ENCODE measurements at places on chromosomes 7 and 10.
A peak's percentile ranks its signal among the peaks of the same experiment; 100 is the strongest.

DNA sequence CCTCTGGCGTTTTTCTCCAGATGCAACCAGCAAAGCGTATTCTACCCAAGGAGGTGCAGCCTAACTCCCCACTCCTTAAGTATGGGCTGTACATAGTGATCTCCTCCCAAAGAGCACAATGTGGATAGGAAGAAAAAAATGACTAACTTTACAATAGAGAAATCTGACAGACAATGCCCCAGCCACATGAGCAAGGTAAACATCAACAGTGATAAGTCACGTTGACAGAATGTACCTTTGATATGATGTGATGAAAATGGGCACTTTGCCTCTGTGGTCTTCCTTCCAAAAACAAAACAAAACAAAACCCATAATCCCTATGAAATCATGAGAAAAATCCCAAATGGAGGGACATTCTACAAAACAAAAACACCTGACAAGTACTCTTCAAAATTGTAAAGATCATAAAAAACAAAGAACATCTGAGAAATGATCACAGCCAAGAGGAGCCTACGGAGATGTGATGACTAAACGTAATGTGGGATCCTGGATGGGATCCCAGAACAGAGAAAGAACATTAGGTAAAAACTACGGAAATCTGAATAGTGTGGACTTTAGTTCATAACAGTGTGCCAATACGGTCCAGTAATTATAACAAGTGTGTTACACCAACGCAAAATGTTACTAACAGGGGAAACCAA lies 50.6 kb downstream of the ABLIM1 start:
- no peak for DNase-seq

- no peak for DNase-seq
These were observed 631.4 kb upstream of the POT1 start for GRCh38 chr7:125561006-125561405.

DNA sequence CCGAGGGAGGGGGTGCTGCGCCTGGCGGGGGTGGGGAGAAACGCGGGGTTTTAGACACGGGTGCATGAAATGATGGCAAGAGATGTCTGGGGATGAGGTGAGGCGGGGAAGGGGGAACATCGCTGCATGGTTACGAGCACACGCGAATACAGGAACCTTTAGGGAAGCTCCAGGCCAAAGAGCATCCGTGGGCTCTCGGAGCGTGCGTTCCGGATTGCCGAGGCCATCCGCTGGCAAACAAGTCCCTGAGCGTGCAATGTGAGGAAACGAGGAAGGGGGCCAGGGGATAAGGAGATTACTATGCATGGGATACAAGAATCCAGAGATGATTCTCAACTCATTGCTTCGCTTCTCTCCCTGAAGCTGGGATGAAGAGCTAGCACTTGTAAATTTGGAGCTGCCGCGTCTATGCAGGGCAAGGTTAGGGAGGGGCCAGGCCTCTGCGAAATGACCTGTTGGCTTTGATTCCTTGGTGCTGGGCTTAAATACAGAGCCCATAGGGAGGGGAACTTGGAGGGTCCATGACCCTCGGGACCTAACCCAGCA lies 520 bp upstream of the WNT2 start:
- no peak for DNase-seq

DNA sequence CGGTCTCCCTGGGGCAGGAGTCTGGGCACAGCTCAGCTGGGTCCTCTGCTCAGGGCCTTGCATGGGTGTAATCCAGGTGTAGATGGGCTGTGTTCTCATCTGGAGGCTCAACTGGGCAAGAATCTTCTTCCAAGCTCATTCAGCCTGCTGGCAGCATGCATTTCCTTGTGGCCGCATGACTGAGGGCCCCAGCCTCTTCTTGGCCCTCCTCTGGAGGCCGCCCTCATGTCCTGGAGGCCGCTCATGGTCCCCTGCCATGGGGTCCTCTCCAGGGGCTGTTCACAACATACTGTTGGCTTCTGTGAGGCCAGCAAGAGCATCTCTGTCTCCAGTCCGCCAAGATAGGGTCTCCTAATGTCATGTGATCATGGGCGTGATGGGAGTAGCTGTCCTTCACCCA lies 437.5 kb upstream of the FOXK1 start:
- DNase-seq: no peak

GRCh38 chr7:81638198-81638597 lies 131.6 kb downstream of the HGF start:
- no peak for DNase-seq

- no peak for DNase-seq
These were observed 106.8 kb downstream of the MBL2 start for GRCh38 chr10:52665821-52666220.

DNA sequence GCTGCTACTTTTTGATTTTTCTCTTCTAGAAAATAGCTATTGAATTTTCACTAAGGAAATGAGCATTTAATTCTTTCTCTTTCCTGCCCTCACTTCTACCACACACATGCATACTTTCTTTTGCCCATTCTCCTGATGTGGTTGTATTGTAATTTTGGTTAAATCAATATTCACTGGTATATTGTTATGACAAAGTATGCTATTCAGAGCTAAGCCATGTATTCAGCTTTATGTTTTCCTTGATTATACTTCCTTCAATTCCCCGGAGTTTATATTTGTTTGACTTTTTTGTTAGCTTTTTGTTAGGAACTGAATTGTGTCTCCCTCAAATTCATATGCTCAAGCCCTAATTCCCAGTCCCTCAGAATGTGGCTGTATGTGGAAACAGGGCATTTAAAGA lies 24.0 kb downstream of the LRRC72 start:
- no peak for DNase-seq

DNA sequence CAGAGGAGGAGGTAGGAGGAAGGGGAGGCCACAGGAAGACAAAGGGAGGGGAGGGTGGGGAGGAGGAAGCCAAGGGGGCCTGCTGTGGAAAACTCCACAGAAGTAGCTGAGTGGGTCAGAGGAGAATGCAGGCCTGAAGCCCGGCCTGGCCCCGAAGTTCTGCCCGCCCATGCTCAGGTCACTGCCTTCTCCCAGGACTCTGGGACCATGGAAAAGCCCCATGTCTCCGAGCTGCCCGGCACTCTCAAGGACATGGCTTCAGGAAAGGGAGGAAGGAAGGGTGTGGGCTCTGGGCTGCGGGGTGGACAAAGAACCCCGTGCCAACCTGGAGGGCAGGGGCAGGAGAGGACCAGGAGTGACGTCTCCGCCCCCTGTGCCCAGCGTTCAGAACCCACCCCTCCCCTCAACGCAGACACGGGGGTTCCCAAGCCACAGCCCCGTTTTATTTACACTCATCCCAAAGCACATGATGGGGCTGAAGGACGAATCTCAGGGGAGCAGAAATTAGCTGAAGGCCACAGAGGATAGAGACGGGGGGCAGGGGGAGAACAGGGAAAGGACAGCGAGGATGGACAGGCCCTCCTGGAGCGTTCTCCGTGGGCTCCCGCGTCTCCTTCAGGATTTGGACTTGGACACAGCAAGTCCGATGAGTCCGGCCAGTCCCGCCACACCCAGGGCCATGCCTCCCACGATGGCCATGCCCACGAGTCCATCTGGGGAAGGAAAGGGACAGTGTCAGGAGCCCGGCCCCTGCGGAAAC lies 1.8 kb upstream of the CLDN15 start:
- no peak for DNase-seq

GRCh38 chr10:74823791-74824183 lies 2.6 kb upstream of the KAT6B start:
- DNase-seq: no peak

DNA sequence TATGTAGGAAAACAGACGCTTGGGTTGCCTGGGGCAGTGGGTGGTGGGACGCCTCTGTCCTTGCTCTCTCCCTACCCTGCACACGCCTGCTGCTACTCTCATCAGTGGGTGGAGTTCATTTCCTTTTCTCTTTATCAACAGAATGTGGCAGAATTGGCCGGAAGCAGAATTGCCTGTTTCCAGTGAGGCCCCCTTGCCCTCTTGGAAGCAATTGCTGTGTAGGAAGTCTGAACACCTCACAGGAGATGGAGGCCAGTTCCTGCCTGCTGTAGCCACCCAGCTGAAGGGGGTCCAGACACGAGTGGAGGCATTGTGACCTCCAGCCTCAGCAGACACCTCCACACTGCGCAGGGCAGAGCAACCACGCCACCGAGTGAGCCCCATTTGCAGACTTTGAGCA lies 331.6 kb upstream of the ZNF32 start:
- no peak for DNase-seq

GRCh38 chr10:92242910-92243671 lies 47.8 kb downstream of the CPEB3 start:
- peak; percentile 67 for DNase-seq

- no peak for DNase-seq
These were observed 76.6 kb upstream of the PFKP start for GRCh38 chr10:2990764-2991163.

- no peak for DNase-seq
These were observed 236.6 kb downstream of the CDK14 start for GRCh38 chr7:90832726-90833125.

- DNase-seq: no peak
These were observed 28.0 kb upstream of the GNAI1 start for GRCh38 chr7:80106498-80107113.

DNA sequence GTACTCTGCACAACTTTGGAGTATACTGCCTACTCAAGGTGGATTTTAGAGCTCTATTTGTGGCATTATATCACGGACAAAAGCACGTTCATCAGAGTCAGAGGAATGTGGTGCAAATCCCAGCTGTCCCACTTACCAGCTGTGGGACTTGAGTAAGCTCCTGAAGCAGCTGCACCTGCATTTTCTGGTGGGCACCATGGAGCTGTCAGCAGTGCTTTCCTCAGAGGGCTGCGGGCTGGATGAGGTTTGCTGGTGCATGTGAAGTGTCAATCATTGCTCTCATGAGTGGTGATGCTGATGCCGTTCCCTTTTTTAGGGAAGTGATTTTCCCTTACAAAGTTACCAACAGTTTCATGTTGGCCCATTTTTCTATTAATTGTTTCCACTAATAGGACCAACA lies 53.4 kb downstream of the EGFR start:
- no peak for DNase-seq

- DNase-seq: no peak
These were observed 284.3 kb downstream of the SORCS3 start for GRCh38 chr10:104925232-104925851.

- DNase-seq: no peak
These were observed 5.7 kb downstream of the LDB3 start for GRCh38 chr10:86673827-86674581.

- DNase-seq: no peak
These were observed 80.8 kb upstream of the KLF14 start for GRCh38 chr7:130814778-130815335.

DNA sequence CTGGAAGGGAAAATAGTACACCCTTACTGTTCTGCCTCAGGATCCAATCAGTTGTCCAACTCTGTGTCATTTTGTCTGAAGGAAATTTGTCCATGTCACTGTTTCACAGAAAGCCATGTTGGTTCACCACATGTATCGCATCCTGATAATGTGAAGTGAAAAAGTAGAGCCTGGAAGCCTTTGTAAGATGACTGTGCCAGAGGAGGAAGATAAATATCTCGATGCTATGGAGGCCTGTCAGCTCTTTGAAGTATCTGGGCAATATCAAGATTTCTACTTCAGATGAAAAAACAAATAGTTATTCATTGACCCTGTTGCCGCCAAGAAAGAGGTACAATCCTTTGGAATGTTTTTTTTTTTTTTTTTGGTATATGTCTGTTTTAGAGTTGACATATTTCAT lies 270.5 kb downstream of the PHF14 start:
- no peak for DNase-seq

DNA sequence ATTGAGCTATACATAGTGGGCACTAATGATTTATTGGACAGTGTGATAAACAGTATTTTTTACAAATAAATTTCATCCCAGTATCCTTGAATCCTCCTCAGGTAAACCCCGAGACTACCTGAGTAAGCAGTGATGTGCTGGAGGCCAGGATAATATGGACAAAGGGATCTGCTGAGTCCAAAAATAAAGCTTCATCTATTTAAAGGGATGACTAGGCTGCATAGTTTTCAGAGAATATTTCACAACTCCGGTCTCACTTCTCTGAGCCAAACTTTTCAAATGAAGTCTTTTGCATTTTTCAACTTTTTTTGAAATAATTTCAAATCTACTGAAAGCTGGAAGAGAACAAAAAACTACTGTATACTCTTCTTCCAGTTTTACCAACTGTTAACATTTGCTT lies 2.5 kb downstream of the ACTR3B start:
- DNase-seq: no peak

- DNase-seq: no peak
These were observed 431.3 kb upstream of the ETV1 start for GRCh38 chr7:14420768-14421167.

GRCh38 chr7:128247108-128247507 lies 6.0 kb downstream of the LEP start:
- no peak for DNase-seq

DNA sequence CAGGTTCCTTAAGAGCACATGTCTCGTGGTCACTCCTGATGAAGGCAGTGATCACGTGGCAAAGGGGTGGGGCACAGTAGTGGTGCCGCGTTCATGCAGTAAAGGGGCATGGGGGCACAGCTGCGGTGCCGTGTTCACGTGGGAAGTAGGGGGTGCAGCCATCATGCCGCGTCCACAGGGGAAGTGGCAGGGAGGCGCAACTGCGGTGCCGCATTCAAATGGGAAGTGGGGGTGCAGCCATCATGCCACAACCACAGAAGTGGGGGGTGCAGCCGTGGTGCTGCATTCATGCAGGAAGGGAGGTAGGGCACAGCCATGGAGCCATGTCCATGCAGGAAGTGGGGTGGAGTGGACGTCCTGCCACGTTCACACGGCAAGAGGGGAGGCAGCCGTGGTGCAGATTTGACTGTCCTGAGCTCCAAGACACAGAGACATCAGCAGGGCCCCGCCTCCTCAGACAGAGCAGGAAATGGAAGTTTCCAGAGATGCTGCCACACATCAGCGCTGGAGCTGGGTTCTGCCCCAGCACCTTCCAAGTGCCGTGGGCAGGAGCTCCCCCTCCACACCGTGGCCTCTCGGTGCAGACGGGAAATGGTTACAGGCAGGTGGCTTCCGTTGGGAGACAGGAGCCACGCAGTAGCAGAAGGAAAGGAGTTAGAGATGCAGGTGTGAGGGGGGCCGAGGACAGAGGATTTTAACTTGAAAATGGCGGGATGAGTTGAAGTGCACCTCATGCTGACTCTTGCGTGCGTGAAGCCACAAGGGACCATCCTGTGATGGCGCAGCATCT lies 95.0 kb upstream of the DDC start:
- peak; percentile 20 for DNase-seq

DNA sequence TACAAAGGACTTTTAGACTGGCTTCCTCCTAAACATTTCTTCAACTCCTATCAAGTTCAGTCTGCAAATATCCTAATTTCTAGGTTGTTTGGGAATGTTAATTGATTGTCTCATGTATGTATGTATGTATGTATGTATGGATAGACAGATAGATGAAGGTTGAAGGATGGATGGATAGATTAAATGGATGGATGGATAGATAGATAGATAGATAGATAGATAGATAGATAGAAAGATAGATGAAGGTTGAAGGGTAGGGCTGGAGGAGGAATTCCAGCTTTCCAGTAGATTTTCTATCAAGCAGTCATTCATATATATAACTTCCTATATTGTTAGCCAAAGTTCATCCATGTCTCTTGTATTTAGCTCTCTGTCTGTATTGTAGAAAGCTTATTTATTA lies 85.8 kb downstream of the KAT6B start:
- no peak for DNase-seq

Data from naive thymus-derived CD8-positive, alpha-beta T cell (primary cell).